ENCODE measurements at places on chromosomes 11 and 22.
A peak's percentile ranks its signal among the peaks of the same experiment; 100 is the strongest.

DNA sequence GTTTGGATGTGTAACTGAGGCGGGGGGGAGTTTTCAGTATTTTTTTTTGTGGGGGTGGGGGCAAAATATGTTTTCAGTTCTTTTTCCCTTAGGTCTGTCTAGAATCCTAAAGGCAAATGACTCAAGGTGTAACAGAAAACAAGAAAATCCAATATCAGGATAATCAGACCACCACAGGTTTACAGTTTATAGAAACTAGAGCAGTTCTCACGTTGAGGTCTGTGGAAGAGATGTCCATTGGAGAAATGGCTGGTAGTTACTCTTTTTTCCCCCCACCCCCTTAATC, 2.3 kb downstream of the MALAT1 start:
- DNase-seq: no peak

GRCh38 chr11:27161071-27161470, 120.5 kb downstream of the BBOX1 start:
- DNase-seq: no peak

GRCh38 chr22:30855266-30855665, 113.3 kb downstream of the MORC2 start:
- DNase-seq: no peak

DNA sequence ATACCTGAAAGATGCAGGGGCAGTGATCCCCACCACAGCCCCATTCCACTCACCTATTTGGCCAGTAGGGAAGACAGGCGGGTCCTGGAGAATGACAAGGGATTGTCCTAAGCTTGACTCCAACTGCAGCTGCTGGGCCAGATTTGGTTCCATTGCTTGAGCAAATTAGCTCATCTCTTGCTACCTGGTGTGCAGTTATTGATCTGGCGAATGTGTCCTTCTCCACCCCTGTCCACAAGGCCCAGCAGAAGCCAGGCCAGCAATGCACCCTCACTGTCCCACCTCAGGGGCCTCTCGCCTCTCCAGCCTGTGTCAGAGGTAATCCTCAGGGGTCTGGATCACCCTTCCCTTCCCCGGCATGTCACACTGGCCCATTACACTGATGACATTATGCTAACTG, 23.3 kb downstream of the TSPAN32 start:
- no peak for DNase-seq

DNA sequence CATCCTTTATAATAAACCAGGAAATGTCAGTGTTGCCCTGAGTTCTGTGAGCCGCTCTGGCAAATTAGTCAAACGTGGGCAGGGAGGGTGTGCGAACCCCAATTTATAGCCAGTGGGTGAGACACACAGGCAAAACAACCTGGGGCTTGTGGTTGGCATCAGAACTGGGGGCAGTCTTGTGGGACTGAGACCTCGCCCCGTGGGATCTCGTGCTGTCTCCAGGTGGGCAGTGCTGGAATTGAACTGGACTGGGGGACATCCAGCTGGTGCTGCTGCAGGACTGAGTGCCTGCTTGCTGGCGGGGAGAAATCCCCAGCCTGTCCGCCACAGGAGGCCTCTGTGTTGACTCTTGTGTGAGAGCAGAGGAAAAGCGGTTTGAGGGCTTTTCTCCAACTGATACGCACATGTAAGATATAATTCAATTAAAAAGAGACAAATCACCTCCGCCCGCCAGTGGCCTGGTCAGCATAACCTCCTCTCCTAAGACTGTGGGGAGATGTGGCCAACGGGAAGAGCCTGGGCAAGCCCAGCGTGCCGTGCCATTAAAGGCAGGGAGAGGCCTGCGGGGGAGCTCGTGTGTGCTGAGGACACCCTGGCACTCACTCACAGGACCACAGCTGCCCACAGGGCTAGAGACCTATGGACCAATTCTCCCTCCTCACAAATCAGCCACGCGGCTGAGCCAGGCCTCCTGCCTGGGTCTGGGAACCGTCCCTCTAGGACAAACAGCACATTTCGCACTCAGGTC, 18.4 kb downstream of the SULT4A1 start:
- DNase-seq: no peak

DNA sequence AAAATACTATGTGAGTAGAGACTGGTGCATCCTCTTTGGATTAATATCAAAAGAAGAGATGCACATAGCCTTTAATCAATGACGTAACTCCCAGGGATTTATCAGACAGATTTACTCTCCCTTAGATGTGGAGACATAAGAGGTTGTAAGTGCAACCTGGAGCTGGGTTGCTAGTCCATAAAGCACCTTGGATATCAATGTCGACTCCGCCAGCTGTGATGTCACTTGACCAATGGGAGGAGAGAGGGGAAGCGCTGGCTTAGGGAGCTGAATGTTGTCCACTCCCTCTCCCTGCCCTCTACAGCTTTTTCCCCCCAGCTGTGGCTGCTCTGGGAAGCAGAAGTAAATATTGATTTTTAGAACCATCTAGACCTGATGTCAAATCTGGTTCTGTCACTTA, 28.9 kb upstream of the TMEM86A start:
- DNase-seq: no peak

DNA sequence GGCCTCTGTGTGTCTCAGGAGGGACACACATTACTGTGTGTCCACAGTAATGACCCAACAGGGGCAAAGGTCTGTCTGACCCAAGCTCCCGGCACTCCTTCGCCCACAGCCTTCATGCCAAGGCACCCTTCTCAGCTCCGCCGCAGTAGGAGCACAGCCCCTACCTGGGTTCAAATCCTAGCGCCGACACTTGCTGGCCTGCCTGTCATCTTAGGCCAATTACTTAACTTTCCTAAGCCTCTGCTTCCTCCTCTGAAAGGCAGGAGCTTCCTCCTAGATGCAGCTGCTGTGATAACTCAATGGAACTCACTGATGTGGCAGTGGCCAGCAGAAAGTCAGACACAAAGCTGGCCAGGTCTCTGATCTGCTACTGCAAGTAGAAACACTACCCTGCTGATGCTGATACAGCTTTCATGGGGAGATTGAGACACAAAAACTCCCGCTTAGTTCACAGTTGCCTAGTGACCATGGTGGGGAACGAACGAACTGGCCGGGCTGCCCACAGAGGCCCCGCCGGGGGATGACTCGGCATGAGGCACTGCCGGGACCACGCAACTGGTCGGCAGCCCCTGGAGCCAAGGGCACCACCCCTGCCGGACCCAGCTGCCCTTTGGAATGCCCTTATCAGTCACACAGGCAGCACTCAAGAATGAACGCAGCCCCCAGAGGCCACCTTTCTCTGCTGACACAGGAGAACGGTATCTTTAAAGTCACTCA, 8.1 kb downstream of the EHD1 start:
- peak; percentile 81 for DNase-seq

DNA sequence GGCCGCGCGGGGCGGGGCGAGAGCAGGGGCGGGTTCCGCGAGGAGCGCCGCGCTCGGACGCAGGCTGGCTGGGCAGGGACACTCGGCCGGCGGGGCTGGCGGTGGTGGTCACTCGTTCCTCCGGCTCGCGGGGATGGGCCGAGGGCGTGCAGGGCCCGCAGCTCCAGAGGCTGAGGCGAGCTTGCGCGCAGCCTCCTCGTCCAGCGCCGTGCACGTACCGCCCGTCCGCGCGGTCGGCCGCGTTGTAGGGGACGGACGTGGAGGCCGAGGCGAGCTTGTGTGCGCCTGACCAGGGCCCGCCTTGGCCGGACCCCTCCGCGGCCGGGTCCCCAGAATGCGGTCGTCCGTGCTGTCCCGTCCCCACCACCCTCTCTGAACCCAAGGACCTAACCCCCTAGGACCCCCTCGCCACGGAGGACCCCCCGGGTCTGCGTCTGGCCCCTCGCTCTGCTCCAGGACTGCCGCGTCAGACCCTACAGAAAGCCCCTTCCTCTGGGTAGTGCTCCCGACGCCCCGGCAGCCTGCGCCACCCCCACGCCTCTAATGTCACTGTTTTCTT, 569 bp upstream of the YPEL1 start:
- no peak for DNase-seq

- no peak for DNase-seq
Observed at GRCh38 chr22:49451070-49451840, 376.4 kb downstream of the BRD1 start.

DNA sequence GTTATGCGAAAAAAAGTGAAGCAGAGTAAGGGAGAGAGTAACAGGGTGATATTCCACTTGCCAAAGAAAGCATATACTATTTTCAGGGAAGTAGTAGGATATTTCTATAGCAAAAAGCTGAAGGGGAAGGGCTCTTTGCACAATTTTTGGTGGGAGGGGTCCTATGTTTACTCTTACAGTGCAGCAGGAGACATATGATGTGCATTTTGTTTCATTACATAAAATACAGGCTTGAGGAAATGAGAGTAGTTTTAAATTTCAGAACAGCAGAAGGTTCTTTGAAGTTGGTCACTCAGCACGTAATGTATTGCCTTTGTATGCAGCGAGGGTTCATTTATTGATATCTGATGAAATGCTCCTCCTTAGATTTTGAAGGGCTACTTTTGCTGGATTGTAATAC, 3.1 kb upstream of the PIK3IP1 start:
- DNase-seq: no peak

GRCh38 chr11:33500861-33501479, 199.7 kb downstream of the C11orf91 start:
- DNase-seq: peak; percentile 57

DNA sequence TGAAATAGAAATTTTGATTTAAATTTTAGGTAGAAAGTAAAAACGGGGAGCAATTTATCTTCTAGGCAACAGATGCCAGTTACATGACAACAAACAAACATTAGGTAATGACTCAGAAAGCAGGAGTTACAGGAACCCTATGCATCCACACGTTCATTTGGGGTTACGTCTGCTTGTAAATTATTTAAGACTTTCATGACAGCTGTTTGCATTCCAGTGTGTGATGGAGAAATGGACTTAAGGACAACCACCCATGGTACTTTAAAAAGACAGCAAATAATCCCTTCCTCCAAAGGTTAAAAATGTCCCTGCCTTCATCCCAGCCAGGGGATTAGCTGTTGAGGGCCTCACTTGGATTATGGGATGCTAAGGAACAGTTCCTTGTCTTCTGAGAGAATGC, 11.8 kb downstream of the E2F8 start:
- no peak for DNase-seq

- DNase-seq: no peak
Observed at GRCh38 chr11:19441288-19441687, 200.5 kb upstream of the E2F8 start.

- no peak for DNase-seq
Observed at GRCh38 chr11:69657911-69658625, 17.1 kb downstream of the LTO1 start.

DNA sequence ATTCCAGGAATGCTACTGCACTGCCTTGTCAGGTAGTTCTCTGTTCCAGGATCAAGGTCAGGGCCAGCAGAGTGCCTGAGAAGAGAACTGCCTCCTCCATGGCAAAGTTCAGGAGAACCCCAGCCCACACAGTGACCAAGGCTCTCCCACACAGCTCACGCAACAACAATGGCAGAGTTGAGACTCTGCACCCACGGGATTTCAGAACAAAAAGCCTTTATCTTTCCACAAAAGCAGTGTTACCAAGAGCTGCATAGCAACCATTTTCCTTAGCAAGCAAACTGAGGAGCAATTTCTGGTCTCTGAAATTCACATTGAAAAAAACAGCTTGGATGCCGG, 11.1 kb downstream of the PLAAT3 start:
- DNase-seq: no peak

DNA sequence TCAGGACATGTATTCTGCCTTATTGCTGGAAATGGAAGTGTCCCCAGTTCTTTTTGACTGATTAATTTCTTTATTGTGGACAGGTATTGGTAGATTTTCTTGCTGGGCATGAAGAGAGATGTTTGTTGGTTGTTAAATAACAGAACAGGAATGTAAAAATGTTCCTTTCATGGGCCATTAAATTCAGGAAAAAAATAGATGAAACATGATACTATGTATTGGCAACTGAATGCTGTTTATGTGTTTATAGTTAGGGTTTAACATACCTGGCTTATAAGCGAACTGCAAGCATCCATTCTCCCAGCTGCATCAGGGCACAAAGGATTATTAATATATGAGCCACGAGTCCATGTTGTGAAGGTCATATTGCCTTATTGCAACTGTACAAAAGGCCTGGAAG, 368.5 kb downstream of the NELL1 start:
- DNase-seq: no peak

Measured in hematopoietic multipotent progenitor cell treated with erythropoietin and hydrocortisone succinate and interleukin-3 and kit ligand, for 4 days (in vitro differentiated cells).